Activated CD4-positive, alpha-beta T cell treated with anti-CD3 and anti-CD28 coated beads, Interleukin-2, amount 50 U/mL, for 24 hours (primary cell): ENCODE measurements at places on chromosomes 6 and 20.

- DNase-seq = no peak
These were observed 43.1 kb downstream of the JPH2 start for GRCh38 chr20:44143936-44144335.

DNA sequence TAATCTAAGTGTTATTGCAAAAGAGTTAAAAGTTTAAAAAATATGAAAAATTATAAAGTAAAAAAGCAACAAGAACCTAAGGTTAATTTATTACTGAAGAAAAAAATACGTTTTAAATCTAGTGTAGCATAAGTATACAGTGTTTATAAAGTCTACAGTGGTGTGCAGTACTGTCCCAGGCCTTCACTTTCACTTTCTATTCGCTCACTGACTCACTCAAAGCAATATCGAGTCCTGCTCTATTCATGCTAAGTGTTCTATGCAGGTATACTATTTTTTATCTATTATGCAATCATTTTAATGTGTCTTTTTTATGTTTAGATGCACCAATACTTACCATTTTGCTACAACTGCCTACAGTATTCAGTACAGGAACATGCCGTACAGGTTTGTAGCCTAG, 113.0 kb downstream of the MANEA start:
- no peak for DNase-seq

DNA sequence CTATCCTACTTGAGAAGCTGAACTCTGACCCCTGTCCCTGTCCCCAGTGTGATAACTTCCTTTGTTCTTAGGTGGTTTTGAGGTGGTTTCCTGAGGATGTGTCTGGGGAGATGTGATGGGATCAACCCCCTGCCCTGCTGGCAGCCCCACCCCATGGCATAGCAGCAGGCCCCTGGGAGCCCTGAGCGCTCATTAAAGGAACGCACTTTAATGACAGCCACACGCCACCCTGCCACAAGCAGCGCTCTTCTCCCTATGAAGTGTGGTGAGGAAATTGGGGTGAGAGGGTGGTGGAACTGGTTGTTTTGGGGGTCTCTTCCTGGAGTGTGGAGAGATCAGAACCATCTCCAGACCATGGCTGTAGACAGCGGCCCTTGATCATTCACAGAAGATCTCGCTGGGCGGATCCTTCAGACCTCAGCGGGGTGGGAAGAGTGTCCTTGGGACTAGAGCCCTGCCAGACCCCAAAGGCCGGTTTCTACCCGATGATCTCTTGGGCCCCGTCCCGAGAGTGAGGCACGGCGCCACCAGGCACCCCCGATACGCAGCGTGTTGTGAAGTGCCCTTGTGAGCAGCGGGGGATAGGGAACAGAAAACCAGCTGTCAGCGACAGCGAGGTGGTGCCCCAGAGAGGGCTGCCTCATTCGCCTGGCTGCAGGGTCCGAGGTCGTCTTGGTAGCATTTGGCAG, 45.4 kb downstream of the SYNJ2 start:
- no peak for DNase-seq

- DNase-seq = no peak
These were observed 301 bp downstream of the PPP1R3D start for GRCh38 chr20:59939879-59940128.

GRCh38 chr20:14313341-14314020, 23.9 kb downstream of the FLRT3 start:
- DNase-seq = no peak

- no peak for DNase-seq
These were observed 38.7 kb downstream of the RANBP9 start for GRCh38 chr6:13672904-13673303.

DNA sequence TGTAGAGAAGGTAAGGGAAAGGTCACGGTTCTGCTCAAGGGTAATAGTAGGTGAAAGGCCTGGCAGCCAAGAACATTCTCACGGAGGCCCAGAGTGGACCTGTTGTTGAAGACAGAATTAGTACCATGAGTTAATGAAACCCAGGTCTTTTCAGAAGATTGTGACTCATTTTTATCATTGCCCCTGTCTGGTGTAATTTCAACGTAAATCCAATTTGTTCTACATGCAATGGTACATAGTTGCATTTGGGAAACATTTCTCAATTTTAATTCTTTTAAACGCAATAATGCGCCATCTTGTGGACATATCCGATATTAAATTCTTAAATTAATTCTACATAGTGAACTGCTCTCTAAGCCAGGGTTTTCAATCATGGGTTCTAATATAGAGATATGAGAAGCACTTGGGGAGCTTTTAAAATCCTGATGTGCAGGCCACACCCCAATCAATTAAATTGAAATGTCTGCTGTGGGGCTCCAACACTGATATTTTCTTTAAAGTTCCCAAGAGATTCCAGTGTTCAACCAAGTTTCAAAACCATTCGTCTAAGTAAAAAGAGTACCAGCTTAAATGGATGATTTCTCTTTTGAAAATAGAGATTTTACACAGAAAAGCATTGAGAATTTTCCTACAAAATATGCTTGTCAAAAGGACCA, 257.4 kb downstream of the PLCB1 start:
- DNase-seq = no peak

- no peak for DNase-seq
These were observed 116.0 kb downstream of the PXDC1 start for GRCh38 chr6:3635482-3635881.

DNA sequence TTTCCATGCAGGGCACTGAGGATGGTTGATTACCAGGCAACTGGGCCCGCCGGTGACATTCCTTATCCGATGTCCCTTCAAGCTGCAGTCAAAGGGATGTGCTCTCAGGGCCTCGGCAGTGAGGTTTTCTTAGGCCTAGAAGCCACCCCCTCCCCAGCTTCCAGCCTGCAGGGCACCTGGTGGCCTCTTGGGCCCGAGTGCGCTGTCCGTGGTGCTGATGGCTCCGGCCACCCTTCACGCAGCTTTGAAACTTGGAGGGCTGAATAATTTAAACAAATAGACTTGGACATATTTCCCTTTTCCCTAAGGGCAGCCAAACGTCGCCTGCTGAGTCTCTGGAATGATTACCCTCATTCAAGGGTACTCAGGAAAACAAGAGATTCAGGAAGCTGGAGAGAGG, 8.9 kb upstream of the MLN start:
- no peak for DNase-seq

DNA sequence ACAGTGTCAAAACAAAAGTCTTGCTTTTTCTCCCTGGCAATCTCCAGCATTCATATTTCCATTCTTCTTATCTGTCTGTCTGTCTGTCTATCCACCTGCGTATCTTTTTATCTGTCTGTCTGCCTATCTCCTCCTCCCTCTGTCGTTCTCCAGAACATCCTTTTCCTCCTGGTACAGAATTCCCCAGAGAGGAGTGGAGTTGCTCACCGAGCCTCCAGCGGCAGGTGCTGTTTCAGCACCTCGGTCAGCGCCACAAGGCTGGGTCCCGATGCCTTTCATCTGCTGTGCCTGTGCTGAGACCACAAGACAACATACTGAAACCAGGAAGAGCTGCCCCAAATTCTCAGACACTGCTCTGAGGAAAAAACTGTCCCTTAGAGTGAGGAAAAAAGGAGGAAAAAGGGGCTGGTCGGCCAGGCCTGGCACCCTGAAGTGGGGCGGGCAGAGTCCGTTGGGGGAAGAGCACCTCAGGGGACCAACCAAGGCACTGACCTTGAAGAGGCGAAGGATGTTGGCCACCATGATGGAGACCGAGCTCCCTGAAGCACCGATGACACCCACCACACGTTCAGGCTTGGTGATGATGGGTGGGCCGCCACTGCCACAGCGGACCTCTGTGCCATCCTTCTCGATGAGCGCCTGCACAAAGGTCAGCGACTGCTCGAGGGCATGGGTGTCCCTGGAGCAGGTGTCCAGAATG, 13.3 kb downstream of the GRM4 start:
- no peak for DNase-seq

- no peak for DNase-seq
These were observed 3.9 kb downstream of the LAMA5 start for GRCh38 chr20:62362991-62363919.

DNA sequence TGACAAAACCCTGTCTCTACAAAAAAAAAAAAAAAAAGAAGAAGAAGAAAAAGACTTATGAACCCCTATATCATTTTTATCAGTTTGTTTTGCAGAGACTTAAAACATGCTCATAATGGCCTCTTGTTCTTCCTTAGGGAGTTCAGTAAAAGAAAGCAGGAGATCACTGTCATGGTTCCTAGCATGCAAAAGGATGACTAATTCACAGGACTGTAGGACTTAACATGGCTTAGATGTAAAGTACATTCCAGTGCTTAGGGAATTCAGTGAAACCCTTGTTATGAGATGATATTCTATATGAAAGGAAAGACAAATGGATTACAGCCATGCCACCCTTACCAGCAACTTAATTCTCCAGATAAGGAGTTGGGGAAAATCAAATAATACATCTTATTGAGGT, 29.5 kb downstream of the EEF1A1 start:
- DNase-seq = no peak

DNA sequence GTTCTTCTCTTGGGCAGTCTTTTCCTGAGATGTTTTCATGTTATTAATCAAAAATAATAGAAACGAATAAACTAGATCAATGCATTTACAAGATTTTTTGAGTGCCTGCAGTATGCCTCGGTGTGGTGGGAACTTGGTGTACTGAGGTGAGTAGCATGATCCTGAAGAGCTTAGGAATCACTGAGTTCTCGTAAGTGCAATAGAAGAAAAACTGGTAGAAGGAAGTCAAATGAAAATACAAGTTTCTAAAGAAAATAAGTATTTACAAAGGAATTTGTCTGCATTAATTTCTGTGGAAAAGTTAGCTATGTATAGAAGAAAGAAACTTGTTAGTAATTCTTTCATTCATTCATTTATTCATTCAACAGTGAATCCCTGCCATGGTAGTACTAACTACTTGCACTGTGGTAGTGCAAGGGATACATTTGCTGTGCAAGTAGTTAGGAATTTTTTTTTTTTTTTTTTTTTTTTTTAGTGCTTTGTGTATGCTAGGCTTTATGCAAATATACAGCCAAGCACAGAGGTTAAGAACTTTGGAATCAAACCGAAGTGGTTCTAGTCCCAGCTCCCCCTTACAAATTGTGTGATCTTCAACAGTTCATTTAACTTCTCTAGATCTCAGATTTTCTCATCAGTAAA, 13.9 kb downstream of the NT5E start:
- no peak for DNase-seq
